Stimulated activated CD4-positive, alpha-beta T cell treated with anti-CD3 and anti-CD28 coated beads, Interleukin-1b, Interleukin-23, amount 100 ng/mL, for 1 hour (primary cell): ENCODE measurements at places on chromosomes 7 and 10.

DNA sequence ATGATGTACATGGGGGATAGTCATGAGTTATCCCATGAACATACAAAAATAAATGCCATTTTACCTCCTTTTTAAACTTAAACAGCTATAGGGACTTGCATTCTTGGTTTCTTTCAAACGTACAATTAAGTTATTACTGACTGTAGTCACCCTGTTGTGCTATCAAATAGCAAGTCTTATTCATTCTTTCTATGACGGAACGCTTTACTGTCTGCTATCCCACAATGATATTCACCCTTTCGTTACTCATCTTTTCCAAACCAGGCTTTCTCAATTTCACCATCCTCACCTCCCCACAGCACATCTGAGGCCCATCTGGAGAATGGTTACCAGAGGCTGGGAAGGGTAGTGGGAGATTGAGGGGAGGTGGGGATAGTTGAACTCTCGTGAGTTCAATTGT, 218.8 kb downstream of the PHF14 start:
- DNase-seq, result no peak

DNA sequence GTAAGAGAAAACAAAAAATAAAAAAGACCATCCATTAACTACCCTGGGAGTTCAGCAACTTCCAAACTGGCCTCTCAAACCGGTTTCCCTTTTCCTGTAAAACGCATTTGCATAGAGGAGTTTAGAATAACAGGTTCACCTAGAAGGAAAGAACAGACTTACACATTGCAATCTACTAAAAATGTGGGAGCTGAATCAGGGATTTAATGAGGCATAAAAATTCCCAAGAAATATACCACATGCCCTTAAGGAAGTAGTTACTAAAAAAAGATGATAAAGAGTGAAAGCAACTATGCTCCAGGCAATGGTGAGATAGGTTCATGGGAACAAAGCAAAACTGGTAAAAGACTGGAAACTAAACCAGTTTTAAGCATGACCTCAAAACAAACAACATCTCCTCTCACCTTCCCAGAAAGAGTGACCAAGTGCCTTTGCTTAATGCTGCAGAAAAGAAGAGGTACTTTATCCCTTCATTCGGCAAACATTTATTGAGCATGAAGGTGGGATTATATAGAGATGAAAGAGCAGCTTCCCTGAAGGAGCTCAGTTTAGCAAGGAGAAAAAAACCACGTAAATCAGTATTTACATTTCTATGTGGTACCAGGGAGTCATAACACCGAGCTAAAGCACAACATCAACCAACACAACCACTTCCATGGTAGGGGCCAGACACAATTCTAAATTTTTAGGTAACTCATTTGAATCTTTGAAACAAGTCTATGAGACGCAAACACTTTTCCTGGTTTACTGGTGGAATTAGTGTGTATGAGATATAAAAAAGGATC, 152.8 kb downstream of the SGMS1 start:
- DNase-seq, result no peak

GRCh38 chr7:40765639-40766038, 630.8 kb downstream of the SUGCT start:
- DNase-seq, result no peak

- DNase-seq, result no peak
These were observed 28.7 kb downstream of the CFAP46 start for GRCh38 chr10:132913559-132914115.

DNA sequence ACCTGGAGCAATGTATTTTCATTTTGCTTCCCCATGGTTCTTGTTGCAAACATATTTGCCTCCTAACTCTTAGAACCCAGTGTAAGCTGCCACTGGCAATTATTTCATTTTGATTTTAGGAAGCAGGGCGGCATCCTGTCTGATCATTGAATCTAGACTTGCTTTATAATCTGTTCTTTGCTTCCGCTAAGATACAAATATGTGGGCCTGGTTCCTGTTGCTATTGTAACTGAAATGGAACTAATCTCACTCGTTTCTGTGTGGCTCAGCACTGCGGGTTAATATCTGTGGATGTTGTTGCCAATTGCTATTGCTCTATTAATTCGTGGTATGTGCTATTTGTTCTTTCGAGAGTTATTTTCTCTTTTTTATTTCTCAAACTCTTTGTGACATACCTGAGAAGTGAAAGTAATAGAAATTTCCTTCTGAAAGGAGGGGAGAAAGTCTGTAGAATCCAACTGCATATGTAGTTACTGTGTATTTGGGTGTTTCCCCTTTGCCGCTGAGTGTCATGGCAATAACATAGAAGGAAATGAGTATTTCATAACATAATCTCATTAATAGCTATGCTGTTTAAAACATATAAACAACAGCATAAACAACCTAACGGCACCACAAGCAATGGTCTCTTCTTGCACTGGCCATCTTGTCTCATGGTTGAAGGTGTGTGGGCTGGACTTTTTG, 62.4 kb downstream of the FZD1 start:
- DNase-seq, result no peak

DNA sequence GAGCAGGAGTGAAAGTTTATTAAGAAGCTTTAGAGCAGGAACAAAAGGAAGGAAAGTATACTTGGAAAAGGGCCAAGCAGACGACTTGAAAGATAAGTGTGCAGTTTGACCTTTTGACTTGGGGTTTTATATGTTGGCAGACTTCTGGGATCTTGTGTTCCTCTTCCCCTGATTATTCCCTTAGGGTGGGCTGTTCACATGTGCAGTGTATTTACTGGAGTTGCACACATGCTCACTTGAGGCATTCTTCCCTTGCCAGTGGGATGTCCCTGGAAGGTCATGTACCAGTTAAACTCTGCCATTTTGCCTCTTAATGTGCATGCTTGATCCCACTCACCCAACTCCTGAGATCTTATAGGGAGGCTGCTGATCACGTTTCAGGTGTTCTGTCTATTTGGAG, 23.4 kb upstream of the ARHGAP12 start:
- no peak for DNase-seq

DNA sequence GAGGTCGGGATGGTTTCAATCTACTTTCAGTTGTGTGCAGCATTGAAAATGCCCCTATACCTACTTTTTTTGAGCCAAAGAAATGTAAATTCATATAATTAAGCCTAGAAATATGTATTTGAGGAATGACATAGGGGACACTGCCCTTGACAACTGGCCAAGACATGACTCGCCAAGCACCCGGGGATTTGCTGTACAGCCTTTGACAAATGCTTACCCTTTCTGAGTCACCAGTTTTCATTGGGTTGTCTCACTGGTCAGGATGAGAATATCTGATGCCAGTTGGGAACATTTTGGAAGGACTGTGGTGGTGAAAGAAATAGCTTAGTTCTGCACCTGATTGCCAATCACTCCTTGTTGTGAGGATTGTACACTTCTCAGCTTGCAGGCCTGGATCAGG, 166.8 kb upstream of the HABP2 start:
- no peak for DNase-seq

- DNase-seq, result no peak
These were observed 127.8 kb upstream of the RSU1 start for GRCh38 chr10:16944986-16945385.

DNA sequence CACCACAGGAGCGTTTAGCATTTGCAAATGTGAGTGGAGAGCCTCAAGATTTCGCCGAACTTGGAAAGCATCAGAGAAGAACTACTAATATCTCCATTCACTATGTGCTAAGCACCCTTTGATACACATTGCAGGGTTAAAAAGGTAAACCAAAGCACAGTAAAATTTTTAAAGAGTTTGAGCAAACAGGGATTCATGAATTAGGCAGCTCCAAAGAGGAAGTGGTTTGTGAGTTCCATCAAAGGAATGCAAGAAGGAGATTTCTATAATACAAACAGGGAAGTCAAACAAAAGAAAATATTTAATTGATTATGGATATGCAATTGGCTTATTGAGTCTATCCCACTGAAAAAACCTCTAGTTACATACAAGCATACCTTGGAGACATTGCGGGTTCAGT, 81.1 kb upstream of the TMEM72 start:
- DNase-seq, result no peak

DNA sequence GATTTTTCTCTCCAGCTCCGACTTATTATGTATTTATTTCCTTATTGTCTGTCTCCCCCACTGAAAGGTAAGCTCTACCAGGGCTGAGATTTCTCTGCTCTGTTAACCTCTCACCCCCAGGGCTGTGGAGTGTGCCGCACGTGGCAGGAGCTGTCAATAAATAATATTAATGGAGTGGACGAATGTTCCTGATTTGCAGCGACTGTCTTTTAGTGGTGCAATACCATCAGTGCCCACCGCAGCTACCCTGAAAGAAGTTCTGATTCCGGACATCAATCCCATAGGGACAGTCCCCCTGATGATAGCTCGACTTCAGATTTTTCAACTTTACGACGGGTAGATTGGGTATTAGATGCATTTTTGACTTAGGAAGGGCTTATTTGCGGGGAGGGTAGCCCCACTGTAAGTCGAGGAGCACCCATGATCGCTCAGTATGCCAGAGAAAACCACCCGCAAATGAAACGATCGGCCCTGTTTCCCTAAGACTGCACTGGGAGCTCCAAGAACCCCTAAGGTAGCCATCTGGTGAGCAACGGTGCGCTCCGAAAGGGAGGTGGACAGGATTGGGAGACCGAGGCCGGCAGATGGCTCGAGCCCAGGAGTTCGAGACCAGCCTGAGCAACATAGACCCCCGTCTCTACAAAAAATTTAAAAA, 986 bp upstream of the PPP2R2D start:
- DNase-seq, result no peak

GRCh38 chr10:90665905-90666662, 191.8 kb downstream of the HTR7 start:
- DNase-seq, result no peak

DNA sequence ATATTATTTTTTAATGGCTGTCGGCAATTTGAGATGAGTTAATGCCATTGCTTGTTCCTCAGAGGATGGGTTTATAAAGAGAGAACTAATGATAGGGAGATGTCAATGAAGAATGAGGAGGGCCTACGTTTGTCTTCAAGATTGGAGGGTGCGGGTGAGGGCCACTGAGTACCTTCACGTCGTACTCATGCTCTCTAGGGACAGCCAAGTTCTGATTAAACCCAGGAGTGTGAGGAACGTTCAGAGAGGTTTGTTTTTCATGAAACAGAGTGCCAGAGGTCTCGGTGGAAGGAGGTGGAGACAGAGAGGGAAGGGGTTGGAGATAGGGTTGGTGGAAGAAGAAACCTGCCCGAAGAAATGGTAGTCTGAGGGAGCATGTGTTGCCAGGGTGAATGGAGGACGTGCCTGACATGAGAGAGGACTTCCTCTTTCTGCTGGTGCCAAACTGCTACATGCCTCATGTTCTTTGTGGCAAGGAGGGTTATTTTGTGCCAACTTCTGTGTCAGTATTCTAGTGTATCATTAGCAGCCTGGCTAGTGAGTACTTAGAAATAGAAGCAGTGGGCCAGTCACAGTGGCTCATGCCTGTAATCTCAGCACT, 8.9 kb downstream of the DHTKD1 start:
- no peak for DNase-seq

DNA sequence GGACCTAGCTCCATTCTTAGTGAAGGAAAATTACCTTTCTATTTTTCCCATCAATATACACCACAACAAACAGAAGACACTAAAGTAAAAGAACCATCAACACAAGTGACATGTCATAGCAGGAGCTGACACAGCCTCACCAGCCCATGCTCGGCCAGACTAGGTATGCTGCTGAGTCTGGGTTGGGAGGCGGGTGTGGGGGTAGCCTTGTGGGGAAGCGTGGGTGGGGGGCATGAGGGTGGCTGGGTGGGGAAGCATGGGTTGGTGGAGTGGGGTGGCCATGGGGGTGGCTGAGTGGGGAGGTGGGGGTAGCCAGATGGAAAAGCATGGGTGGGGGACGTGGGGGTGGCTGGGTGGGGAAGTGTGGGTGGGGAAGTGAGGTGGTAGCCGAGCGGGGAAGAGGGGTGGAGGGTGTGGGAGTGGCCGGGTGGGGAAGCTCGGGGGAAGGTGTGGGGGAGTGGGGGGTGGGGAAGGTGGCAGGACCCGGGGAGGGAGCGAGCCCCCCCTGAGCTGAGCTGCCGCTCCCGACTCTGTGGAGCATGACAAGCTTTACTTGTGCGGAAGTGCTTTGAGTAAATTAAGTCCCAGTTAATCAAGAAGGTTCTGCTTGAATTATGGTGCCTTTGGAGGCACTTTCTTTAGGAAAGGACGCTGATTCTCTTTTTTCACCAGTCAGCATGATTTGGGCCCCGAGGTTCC, 294.6 kb upstream of the ZNF32 start:
- DNase-seq, result no peak

DNA sequence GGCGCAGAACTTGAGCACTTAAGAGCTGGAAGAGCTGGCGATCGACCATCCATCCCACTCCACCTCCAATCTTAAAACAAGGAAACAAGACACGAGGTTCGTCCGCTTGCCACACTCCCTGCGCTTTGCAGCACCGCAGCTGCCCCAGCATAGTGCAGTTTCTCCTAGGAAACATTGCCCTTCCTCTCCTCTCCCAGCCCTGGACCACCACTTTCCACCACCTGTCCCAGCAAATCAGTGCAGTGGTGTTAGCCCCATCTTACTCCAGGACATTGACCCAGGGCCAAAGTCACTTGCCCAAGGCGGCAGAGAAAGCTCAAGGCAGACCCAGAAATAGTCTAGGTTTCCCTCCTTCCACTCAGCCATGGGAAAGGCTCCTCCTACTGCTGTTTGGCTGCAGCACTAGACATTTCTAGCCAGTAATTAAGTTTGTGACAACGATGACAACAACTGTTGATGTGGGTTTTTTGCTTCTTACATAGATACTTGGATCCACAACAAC, 1.5 kb upstream of the PARD3 start:
- no peak for DNase-seq

- no peak for DNase-seq
These were observed 84.6 kb downstream of the CACNB2 start for GRCh38 chr10:18224626-18225445.

DNA sequence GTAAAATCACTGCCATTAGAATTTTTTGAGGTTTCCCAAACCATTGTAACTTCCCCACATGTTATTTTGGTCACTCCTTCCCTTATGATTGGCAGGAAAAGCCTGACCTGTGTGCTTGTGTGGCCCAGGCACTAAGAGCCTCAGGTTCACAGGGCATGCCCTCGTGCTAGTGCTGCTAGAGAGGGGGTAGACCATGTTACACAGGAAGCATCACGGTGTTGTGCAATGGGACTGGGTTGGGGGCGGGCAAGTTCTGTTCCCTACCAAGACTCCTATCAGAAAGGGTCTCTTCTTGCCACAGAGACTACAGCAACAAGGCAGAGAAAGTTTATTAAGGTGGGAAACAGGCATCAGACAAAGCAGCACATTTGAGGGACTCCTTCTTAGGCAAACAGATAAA, 32.2 kb downstream of the LSM5 start:
- DNase-seq, result no peak
